Stimulated activated naive CD4-positive, alpha-beta T cell treated with Interleukin-2 at 50 U/mL for 16 hours (primary cell): ENCODE measurements at places on chromosomes 7 and 10.

- peak; percentile 14 for DNase-seq
These were observed 81.8 kb downstream of the PAX2 start for GRCh38 chr10:100826983-100827818.

DNA sequence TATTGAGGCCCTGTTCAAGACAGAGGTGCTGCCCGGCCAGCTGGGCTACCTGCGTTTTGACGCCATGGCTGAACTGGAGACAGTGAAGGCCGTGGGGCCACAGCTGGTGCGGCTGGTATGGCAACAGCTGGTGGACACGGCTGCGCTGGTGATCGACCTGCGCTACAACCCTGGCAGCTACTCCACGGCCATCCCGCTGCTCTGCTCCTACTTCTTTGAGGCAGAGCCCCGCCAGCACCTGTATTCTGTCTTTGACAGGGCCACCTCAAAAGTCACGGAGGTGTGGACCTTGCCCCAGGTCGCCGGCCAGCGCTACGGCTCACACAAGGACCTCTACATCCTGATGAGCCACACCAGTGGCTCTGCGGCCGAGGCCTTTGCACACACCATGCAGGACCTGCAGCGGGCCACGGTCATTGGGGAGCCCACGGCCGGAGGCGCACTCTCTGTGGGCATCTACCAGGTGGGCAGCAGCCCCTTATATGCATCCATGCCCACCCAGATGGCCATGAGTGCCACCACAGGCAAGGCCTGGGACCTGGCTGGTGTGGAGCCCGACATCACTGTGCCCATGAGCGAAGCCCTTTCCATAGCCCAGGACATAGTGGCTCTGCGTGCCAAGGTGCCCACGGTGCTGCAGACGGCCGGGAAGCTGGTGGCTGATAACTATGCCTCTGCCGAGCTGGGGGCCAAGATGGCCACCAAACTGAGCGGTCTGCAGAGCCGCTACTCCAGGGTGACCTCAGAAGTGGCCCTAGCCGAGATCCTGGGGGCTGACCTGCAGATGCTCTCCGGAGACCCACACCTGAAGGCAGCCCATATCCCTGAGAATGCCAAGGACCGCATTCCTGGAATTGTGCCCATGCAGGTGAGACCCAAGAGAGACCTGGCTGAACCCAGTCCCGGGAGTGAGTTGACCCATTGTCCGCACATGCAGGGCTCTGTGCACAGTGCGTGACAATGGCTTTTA lies 2.8 kb downstream of the RBP3 start:
- DNase-seq: no peak

GRCh38 chr7:46253520-46253919 lies 332.4 kb upstream of the IGFBP3 start:
- no peak for DNase-seq

- DNase-seq: no peak
These were observed 15.5 kb downstream of the CREB3L2 start for GRCh38 chr7:137986252-137987017.

DNA sequence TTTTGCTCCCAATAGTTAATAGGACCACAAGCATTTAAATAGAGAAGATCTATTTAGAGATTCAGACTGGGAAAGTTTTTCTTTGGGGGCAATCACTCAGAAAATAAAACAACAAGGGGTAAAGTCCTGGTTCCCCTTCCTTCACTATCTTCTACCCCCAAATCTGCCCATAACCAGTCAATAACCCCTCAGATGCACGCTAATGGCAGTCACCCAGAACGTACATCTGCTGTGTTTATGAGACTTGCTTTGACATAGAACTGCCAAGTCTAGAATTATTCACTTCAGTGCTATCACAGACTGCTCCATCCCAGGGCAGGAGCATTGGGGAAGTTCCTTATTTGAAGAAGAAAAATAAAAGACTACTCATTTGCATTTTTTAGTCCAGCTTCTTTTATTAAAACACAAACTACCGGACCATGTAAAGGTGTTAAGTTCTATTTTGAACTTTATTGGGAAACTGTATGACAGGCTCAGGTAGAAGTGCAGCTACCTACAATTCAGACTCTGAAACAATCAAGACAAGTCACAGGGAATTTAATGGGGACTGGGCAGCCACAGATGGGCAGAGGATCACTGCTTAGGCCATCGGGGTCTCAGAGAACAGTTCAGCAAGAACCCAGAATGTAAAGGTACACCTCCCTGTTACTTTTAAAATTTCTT lies 38.4 kb downstream of the ANK3 start:
- DNase-seq: no peak

DNA sequence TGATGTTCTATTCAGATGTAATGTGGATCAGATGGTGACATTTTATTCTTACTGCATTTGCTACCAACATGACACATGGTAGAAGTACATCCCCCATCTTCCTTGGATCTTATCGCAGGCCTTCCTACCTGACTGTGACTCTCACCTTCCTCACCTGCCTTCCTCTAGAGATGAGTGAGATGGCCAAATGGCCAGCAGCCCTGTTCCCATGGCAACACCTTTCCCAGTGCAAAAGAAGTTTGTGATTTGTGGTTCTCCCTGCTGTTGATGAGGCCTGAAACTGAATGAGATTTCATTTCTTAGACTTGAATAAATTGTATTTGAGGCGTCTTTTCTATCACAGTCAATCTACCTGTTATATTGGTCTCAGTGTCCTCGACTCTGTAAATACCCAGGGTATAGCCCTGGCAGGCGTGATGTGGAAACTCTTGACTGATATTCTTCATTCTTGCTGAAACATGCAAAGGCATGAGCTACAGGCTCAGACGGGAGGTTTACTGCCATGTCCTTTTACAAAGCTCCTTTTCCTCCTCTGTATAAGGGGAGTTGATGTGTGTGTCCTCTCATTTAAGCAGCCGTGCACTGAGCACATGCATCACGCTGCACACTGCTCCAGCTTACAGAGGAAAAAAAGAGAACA lies 440.7 kb upstream of the AKR1E2 start:
- no peak for DNase-seq

DNA sequence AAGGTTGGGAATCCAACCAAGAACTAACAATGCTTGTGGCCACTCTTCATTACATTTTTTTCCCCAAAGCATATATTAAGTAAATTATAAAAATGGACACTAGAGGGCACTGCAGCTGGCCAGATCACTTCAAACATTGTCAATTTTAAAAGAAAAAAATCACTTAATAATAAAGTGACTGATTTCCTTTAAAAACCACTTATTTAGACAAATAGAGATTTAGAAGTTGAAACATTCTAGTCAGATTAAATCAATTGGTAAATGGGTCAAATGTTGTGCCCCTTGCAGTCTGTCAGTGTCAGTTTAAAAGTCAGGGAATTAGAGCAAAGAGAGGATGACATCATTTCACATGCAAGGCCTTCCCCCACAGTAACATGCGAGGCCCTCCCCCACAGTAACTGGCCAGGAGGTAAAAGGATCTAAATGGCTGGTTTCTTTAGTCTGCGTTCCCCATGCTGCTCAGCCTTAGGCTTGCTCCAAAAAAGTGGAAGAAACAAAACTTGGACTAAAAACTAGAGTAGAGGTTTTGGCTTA lies 177.9 kb downstream of the SKAP2 start:
- no peak for DNase-seq

DNA sequence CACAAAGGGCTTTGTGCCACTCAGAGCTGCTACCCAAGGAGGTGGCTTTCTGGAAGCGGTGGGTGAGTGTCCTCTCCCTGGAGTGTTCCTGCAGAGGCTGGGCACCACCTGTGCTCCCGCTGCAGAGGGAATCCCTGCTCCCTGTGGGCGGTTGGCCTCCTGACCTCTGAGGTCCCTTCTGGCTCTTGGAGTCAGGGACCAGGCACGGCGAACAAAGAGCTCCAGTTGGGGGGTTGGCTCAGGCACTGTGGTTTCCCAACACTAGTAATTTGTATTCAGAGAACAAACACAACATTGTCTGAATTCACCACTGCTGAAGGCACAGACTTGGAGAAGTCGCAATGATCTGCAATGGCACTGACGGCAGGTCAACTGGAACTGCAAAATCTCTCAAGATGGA lies 328.9 kb downstream of the PRPF18 start:
- no peak for DNase-seq

- DNase-seq: no peak
These were observed 253.3 kb downstream of the PRPF18 start for GRCh38 chr10:13840036-13840435.

GRCh38 chr7:148914208-148914777 lies 30.2 kb upstream of the EZH2 start:
- peak; percentile 57 for DNase-seq

DNA sequence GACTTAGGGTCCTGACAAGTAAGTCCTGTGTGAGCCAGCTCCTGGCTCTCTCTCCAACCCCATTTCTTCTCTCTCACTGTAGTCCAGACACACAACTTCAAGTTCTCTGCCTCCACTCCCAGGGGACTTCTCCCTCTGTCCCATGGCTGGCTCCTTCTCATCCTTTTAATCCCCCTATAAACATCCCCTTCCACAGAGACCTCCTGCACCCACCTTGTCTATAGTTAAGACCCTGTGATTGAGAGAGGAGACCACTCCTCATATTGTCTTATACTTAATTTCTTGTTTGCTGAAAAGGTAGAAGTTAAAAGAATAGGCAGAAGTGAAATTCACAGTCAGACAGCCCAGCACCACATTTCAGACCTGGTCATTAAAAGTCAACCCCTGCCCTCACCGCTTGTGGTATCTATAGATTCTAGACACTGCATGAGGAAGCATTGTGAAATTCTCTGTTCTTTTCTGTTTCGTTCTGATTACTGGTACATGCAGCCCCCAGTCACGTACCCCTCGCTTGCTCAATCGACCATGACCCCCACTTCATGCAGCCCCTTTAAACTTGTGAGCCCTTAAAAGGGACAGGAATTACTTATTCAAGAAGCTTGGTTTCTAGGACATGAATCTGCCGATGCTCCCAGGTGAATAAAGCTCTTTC lies 125.6 kb upstream of the FRMD4A start:
- no peak for DNase-seq

- DNase-seq: no peak
These were observed 108.6 kb downstream of the SRI start for GRCh38 chr7:88111140-88111743.

DNA sequence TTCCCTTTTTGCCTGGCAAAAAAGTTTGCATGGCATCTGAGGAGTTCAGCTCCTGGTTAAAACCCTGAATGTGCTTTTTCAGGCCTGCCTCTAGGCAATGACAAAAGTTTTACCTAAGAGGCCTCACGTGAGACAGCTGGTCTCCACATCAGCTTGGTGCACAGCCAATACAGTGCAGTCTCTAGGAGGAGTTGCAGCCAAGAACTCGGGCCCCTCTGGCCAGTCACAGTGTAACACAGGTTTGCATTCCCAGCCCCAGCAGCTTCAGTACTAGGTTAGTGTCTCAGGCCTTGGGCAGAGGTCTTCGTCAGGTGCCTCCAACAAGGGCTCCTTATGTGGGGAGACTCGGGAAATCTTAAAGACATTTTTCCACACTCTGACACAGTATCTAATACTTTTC lies 771.7 kb downstream of the SORCS1 start:
- DNase-seq: no peak

GRCh38 chr7:92563345-92563744 lies 26.8 kb downstream of the FAM133B start:
- DNase-seq: no peak

- no peak for DNase-seq
These were observed 116.9 kb upstream of the CHST15 start for GRCh38 chr10:124210263-124210662.

- DNase-seq: no peak
These were observed 413.6 kb downstream of the PLXNA4 start for GRCh38 chr7:132162556-132163144.

DNA sequence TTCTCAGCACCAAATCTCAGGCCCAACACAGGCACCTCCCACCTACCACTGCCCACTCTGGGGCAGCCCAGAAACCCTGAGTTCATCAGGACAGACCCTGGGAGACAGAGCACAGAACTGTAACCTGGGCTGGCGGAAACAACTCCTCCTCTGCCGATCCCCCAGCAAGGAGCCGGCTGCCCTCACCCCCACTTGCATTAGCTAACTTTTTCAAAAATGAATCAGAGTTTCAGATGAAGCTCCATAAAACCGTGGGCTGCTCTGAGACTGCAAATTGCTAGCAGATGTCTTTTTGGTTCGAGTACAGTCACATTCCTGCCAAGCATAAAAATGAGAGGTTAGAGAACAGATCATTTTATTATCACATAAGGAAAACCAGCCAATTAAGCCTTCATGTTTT lies 93.4 kb upstream of the PARD3 start:
- no peak for DNase-seq

- peak; percentile 83 for DNase-seq
These were observed 671 bp upstream of the PAXIP1 start for GRCh38 chr7:155003376-155004214.

- DNase-seq: no peak
These were observed 18.9 kb downstream of the OPTN start for GRCh38 chr10:13118784-13119410.

- DNase-seq: peak; percentile 84
These were observed 7.6 kb upstream of the ORAI2 start for GRCh38 chr7:102425639-102426267.

DNA sequence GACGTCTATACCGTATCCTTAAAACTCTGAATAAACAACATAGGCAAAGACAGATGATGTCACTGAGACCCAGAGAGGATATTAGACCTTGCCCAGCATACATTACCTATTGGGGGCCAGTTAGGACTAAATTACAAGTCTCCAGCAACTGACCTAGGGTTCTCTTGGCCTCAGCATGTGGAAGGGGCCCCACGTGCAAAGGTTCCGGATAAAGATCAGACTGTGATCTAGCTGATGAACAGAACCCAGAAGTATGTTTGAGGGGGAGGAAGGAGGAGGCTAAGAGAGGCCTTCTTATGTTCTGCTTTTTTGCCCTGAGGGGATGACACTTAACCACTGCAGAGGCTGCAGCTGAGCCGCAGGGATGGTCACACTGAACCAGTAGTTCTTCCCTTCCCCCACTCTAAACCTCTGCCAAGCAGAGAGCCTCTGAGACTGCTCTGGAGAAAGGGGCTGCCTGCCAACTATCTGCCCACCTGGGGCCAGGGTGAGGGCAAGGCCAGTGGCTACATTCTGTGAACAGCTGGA lies 24.0 kb upstream of the KMT2C start:
- DNase-seq: no peak

- DNase-seq: no peak
These were observed 223.9 kb upstream of the PPP2R2D start for GRCh38 chr10:131676800-131677421.

DNA sequence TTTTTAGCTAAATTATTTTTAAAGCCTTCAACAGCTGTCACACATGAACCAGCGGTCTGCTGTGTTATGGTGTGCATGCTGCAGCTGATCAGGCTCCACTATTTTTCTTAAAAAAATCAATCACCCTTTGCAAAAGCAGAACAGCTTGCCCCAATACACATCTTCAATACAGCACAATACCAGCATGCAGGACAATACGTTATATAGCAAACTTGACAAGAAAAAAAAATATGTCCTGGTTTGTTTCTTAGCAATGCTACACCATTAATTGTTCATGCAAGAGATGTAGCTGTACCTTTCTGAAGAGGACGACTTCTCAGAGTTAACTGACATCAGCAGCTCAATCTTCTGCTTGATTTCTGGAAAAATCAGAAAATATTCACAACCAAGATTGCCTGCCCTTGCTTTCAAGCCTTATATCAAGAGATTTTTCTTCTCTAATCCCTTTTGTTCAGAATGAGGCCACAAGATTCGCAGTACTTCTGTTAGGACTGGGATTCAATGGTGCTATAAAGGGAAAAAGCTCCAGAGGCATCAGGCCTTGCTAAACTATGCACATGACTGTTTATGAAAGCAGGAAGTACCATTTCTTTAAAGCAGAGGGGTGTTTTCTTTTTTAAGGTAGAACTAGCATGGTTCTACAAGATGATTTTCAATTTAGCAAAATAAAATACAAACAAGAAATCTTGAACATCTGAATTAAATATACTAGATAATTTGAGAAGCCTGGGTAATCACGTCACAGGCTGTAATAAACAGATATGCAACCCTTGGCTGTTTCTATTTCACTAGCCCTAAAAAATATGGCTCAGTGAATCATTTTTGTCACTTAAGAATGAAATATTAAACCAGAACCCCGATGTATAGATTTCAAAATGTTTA lies 120.0 kb downstream of the SRPK2 start:
- DNase-seq: no peak
